ENCODE measurements at places on chromosomes 13 and 19. TPM values are rescaled to one million over a fixed set of nuclear protein-coding genes. Genes with fewer than 3 reads are reported as not detected.

The CTXN1 gene
- total RNA-seq, result 1.4 TPM

DNA sequence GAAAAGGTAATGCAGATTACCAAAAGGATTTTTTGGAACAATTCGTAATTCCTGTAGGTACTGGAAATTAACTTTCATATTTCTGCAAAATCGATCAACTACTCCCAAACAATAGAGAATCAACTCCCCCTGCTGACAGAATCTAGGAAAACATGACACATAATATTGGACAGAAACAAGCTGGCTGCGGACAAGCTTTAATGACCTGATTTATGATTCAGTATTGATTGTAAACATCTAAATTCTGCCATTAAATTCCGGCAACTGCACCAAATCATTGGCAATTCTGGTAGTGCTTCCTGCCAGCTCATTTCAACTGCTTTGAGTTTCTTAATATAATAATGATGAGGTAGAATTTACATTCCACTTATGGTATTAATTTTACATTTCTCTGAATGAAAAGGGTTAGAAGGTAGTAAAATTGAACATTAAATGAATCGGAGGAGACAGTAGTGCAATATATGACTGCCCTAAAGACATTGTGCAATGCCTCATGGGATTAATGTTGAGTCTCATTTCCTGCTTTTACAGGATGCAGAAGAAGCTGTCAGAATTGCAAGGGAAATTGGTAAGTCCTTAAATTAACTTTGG is 146.5 kb downstream of the PCCA start:
- peak; percentile 36 for DNase-seq

- DNase-seq, result no peak
Observed at GRCh38 chr13:71587193-71587592, 279.8 kb downstream of the DACH1 start.

- no peak for DNase-seq
Observed at GRCh38 chr13:71015516-71015915, 851.5 kb downstream of the DACH1 start.

- DNase-seq, result no peak
Observed at GRCh38 chr13:40974460-40975407, 44.4 kb downstream of the ELF1 start.

The HPN gene
- 0.69 TPM for total RNA-seq

DNA sequence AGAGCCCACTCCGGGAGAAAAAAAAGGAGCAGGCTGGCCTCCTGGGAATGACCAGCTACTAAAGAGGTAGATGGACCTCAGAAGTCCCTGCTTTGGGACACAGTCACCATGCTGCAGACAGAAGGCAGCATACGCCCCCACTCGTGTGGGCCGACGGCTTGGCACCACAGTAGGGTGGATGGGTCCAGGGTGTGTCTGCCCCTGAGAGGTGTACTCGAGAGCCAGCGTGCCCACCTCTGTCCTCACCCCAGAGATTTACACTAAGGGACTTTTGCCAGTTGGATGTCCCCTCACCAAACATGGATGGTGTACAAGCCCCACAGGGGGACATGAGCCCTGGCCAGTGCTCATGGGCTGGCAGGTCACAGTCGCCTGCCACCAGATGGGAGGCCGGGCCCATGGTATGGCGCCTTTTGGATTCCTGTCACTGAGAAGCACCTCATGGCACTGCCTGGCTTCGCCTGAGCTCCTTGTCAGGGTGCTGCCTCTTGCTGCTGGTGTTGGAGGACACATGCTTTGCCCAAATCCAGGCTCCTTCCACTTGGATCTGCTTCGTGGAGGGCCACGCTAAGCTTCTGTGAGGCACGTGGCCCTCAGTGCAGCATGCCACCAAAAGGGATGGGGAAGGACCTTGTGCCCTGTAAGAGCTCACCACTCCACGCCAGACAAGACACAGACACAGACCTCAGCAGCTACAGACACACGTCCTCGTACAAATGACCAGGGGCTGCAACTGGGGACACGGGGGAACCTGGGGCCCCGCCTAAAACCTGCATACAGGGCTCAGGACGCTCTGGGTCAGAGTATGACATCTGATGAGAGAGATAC is 13.3 kb upstream of the EPHX3 start:
- no peak for DNase-seq

The ZNF442 gene
- total RNA-seq, result 10.2 TPM

The TEX26 gene
- total RNA-seq, result not detected

The TNFSF13B gene
- total RNA-seq, result 3.9 TPM

DNA sequence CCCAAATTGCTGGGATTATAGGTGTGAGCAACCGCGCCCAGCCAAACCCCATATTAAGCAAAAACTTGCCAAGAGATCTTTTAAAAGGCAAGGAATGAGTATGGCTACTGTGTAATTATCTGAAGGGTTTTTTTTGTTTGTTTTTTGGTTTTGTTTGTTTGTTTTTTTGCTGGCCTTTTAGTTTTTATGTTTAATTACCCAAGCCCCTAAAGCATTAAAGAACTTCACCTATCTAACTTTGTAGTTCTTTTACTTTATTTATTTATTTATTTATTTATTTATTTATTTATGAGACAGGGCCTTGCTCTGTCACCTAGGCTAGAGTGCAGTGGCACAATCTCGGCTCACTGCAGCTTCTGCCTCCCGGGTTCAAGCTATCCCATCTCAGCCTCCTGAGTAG is 40.3 kb upstream of the GARRE1 start:
- DNase-seq, result no peak

- no peak for DNase-seq
Observed at GRCh38 chr19:15225760-15226159, 6.5 kb downstream of the EPHX3 start.

GRCh38 chr19:38228491-38229439 is 4.7 kb upstream of the DPF1 start:
- DNase-seq, result no peak

The CYP4F2 gene
- 0.89 TPM for total RNA-seq

DNA sequence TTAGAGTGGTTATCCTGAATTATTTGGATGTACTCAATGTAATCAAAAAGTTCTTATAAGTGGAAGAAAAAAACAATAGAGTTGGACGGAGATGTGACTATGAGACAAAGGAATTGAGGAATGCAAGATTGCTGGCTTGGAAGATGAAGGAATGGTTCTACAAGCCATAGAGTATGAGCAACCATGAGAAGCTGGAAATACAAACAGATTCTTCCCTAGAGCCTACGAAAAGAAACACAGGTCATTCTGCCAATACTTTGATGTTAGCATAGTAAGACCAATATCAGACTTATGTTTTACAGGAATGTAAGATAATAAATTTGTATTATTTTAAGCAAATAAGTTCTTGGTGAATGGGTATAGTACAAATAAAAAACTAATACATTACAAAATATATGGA is 249.2 kb downstream of the DIAPH3 start:
- no peak for DNase-seq

- no peak for DNase-seq
Observed at GRCh38 chr19:34490141-34490766, 8.7 kb downstream of the WTIP start.

- no peak for DNase-seq
Observed at GRCh38 chr19:16073988-16074387, 2.3 kb upstream of the TPM4 start.

- DNase-seq, result no peak
Observed at GRCh38 chr13:46211116-46211482, 629 bp upstream of the LRRC63 start.

The IL4I1 gene
- total RNA-seq, result 0.49 TPM

DNA sequence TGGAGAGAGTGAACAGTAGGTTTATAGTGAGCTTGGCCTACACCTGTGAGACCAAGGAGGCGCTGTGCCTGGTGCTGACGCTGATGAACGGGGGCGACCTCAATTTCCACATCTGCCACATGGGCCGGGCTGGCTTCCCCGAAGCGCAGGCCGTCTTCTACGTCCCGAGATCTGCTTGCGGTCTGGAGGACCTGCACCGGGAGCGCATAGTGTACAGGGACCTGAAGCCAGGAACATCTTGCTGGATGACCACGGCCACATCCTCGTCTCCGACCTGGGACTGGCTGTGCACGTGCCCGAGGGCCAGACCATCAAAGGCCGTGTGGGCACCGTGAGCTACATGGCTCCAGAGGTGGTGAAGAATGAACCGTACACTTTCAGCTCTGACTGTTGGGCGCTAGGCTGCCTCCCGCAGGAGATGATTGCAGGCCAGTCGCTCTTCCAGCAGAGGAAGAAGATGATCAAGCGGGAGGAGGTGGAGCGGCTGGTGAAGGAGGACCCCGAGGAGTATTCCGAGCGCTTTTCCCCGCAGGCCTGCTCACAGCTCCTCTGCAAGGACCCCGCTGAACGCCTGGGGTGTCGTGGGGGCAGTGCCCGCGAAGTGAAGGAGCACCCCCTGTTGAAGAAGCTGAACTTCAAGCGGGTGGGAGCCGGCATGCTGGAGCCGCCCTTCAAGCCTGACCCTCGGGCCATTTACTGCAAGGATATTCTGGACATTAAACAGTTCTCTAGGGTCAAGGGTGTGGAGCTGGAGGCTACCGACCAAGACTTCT is 139.0 kb downstream of the ZDHHC20 start:
- DNase-seq, result no peak

DNA sequence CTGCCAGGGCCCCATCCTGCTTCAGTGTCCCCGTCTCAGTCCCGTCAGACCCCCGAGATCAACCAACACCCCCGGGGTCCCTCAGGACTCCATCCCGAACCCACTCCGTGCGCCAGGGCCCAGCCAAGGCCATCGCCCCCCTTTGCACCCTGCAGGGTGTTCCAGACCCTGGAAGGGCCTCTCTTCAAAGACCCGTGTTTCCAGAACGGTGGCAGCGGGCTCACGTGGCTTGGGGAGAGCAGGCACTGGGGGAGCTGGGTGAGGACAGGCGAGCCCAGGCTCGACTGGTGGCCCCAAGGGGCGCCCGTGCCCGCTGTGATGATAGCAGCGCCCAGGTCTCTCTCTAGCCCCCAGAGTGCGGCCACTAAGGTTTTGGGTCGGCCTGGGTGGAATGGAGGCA is 1.4 kb downstream of the KASH5 start:
- no peak for DNase-seq
